Mesothelial cell of epicardium (in vitro differentiated cells): ENCODE measurements at places on chromosomes 2 and 18. TPM values are rescaled to one million over a fixed set of nuclear protein-coding genes. Genes with fewer than 3 reads are reported as not detected.

The ABCA12 gene
- 0.43 to 0.89 TPM (median 0.84 TPM) in 3 replicates for total RNA-seq

The TSPYL6 gene
- not detected in 3 replicates for total RNA-seq

The KCNG2 gene
- 0.14 TPM in 1 of 3 replicates, not detected in the others for total RNA-seq

The FBXO41 gene
- 7.6 to 8.1 TPM (median 7.8 TPM) in 3 replicates for total RNA-seq

The STPG4 gene
- 0.27 to 0.52 TPM in 2 of 3 replicates, not detected in the other for total RNA-seq
